GM10248 (cell line): ENCODE measurements at places on chromosomes 6 and 20.
A peak's percentile ranks its signal among the peaks of the same experiment; 100 is the strongest.

DNA sequence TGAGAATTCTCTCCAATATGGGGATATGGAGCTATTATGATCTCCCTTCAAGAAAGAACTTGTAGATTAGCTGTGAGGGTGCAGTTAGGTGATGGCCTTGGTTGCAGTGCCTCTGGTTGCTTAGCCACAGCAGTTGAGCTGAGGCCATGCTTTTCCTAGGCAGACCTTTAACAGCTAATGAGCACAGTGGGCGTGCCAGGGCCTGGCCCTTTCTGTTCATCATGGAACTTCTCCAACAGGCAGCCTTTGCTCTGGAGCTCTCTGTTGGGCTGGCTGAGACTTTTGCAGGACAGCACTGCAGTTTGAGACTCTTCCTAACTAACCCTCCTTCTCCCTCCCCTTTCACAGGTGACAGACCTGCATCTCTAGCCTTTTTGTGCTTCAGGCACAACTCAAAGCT, 39.7 kb upstream of the TMEM170B start:
- no peak for DNase-seq

DNA sequence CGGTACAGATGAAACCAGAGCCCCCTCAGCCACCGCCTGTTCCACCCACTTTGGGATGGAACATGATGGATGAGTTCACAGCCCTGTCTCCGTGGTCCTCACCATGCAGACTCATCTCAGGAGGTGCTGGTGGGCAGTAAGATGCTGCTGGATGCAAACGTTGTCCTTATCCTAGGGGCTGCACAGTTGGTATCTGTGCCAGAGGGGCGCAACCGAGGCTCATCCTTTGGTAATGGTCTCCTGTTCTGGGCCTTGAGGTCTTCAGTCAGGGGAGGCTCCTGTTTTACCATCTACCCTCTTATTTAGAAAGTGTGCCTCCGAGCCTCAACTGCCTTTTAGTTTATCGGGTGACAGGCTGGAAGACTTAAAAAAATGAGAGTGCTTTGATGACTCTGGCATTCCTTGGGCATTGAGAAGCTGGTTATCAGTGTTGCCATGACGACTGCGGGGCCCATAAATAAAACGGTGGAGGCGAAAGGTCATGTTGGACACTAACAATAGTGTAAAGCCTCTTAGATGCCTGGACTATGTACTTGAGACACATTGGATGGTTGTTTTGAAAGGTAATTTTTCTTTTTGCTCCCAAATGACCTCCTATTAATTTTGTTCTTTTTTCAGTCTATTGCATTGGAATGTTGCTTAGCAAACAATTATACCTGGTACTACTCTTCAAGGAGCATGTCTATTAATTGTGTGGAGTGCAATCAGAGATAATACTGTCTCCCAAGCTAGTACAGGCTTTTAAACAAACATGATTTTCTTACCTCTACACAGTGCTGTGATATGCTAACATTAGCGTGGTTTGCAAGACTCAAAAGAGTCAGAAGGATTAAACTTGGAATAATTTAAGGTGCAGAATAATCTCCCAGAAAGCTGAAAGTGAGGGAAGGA, 74.2 kb upstream of the DSP start:
- DNase-seq: no peak

- DNase-seq: no peak
These were observed 84.5 kb upstream of the PRND start for GRCh38 chr20:4637081-4637797.

- DNase-seq: no peak
These were observed 14.3 kb downstream of the TBPL1 start for GRCh38 chr6:133967347-133967746.

GRCh38 chr20:48983423-48984400, 62.2 kb downstream of the ARFGEF2 start:
- DNase-seq: no peak

DNA sequence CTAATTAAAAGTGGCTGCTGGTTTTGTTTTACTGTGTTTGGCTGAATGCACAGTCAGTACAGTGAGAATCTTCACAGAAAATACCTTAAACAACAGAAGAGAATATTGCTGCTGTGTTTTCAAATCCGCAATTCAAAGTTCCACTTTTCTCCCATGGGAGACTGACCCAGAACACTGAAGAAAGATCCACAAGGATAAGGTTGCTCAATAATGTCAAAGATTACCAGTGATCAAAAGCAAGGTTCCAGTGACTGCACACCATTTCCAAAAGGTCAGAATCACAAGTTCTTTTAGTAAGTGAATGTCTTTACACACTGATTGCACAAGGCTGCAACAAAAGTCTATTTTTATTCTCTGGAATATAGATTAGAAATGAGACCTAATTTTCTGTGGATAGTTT, 82.3 kb downstream of the EPHA7 start:
- DNase-seq: no peak

DNA sequence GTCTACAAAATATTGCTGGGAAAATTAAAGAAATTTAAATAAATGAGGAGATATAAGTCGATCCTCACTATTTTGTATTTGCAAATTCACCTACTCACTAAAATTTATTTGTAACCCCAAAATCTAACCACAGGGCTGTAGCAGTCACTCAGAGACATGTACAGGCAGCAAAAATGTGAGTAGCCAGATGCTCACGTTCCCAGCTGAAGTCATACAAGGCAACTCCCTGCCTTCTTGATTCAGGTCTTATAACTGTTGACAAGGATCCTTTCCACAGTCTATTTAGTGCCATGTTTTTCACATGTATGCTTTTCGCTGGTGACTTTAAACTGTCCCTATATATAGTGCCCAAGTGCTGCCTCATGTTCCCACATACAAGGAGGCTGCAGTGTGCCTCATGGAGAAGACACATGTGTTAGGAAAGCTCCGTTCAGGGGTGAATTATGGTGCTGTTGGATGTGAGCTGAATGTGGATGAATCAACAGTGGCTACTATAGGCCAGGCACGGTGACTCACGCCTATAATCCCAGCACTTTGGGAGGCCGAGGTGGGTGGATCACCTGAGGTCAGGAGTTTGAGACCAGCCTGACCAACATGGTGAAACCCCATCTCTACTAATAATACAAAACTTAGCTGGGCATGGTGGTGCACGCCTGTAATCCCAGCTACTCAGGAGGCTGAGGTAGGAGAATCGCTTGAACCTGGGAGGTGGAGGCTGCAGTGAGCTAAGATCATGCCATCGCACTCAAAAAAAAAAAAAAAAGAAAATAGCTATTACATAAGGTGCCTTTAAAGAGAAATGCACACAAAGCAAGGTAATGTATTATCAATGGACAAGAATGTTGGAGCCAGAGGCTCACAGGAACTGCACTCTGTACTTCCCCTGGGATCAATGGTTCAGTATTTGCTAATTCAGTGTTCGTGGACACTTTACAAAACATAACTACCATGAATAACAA, 55.3 kb downstream of the STK35 start:
- DNase-seq: no peak

DNA sequence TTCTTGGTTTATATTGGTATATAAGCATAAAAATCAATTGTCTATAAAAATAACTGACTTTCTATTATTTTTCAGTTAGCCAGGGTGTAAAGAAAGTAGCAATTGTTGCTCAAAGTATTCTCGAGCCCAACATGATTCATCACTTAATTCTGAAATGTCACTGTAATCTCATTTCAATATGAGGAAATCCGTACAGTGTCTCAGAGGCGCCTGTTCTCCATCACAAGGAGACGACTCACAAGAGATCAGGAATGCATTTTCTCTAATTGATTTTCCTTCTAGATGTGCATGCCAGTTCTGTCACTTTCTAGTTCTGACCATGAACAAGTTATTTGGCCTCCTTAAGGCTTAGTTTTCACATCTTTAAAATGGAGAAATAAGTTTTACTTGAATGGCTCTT, 753.1 kb downstream of the MAFB start:
- DNase-seq: no peak

GRCh38 chr6:101113468-101114260, 232.5 kb upstream of the ASCC3 start:
- DNase-seq: no peak

DNA sequence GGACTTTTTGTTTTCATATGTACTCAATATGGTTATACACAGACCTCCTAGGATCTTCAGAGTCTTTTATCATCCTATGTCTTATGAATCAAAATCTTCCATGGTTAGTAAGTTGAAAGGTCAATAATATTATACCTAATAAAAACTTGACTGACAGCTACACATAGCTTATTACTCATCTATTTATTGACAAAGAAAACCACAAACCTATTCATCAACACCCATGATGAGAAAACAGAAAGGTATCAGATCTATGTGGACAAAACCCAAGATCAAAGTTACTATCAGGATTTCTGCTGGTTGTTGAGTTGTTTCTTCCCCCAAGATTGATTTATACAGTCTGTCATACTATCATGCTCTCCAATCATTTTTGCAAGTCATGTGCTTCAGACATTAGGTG, 460.1 kb upstream of the MANEA start:
- DNase-seq: no peak

GRCh38 chr6:168343239-168344150, 23.9 kb upstream of the DACT2 start:
- no peak for DNase-seq

- DNase-seq: no peak
These were observed 1.5 kb downstream of the FAM162B start for GRCh38 chr6:116763906-116764628.

- no peak for DNase-seq
These were observed 288.1 kb upstream of the PRDM1 start for GRCh38 chr6:105797983-105798453.

DNA sequence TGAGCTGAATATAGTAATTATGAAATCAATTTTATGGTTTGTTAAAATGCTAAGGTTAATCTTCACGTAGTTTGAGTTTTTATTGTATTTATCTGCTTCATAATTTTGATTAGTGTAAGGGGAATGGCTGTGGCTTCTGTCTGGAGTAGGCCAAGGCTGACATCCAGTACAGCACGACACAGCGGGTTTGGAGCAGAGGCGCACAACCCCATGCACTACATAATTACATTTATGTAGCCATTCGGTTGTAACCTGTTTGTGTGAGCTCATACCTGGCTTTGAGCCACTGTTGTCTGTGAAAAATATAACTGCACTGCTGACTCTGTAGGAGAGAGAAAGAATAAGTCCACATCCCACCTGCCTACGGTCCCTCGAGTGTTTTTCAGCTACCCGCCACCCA, 615.5 kb downstream of the EYS start:
- DNase-seq: no peak

- DNase-seq: no peak
These were observed 207.6 kb downstream of the TSHZ2 start for GRCh38 chr20:53179749-53180148.

DNA sequence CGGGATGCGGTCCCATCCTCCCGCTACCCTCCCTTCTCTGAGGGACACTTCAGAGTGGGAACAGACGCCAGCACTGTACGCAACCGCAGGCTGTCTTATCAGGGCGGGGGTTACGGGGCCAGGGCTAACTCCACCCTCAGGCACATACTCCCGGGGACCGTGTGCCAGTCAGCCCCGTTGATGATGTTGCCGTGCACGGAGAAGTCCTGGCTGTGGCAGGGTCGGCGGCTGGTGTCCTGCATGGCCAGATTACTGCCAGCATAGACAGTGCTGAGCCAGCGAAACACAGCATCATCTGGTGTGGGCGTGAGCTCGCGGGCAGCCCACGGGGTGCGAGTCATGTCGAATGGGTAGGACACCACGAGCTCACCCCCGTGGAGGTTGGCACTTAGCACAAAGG, 5.0 kb downstream of the CPXM1 start:
- no peak for DNase-seq

- DNase-seq: no peak
These were observed 64.0 kb downstream of the BLOC1S5 start for GRCh38 chr6:8000188-8000596.

DNA sequence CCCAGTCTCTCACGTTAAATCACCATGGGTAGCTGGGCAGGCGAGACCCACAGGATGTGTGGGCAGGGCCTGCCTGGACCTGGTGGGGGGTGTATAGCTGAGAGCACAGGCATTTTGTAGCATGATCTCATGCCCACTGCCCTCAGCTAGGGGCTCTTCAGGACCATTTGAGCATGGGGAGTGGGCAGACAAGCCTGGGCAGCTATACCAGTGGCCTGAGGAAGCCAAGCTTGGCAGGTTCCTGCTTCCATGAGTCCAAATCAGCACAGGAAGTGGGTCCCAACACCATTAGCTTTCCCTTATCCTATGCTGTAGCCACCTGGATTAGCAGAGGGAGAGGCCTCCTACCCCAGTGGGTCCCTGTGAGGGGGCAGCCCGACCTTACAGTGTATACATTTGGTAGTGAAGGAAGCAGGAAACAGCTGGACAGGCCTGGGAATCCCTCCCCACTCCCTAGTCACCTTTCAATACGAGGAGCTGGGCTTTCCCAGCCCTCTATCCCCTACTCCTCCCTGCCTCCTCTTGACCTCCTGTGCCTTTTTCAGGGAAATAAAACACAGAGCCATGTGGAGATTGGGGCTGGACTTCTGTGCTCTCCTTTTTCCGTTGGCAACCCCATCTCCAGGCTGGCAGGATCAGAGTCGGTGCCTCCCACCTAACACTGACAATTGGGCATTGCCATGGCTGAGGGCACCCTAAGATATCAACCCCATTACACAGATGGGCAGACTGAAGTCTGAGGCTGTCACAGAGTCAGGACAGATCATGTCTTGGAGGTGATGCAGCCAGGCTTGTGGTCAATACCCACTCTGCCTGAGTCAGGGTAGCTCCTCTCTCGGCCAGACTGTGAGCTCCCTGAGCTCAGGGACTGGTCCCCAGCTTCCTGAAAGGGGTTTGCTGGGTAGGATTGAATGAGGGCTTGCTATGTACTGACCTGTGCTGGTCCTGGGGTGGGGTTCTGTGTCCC, 59.8 kb downstream of the MRPL14 start:
- no peak for DNase-seq

- no peak for DNase-seq
These were observed 130.4 kb downstream of the INSM1 start for GRCh38 chr20:20498076-20498861.

DNA sequence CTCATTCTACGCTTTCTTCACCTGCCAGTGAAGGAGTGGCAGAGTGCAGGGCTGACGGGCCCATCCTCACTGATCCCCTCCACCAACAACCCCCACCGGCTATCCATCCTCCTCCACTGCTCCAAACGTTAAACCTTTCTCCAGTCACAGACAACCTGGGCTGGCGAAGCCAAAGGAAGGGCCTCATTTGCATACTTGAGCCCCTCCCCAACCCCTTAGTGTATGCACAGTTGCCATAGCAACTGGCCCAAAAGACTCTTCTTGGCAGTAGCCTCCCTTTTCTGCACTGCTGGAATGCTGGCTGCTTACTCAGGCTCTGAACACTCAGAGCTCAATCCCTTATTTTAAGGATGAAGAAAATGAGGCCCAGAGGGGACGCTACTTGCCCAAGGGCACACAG, 130.3 kb downstream of the GRM4 start:
- no peak for DNase-seq

DNA sequence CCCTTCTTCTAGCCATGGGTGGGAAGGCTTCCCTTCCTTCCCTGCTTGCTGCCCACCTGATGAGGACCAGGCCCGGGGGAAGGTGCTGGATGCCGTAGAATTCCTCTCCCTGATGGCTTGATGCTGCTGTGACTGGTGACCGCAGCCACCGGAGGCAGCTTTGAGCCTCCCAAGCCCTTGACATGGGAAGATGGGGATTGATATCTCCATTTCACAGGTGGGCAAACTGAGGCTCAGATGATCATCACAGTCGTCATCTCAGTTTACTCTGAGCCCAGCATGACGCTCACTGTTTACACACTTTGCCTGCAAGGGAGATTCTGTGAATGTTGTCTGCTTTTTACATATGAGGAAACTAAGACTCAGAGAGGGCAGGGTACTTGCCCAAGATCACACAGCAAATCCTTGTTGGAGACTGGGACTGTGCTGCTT, 43.9 kb downstream of the SRC start:
- no peak for DNase-seq

GRCh38 chr6:85453490-85453889, 3.6 kb downstream of the NT5E start:
- DNase-seq: no peak

GRCh38 chr6:24910331-24910960, 25.3 kb downstream of the RIPOR2 start:
- peak; percentile 56 for DNase-seq
